ENCODE measurements at places on chromosomes 3 and 15.
A peak's percentile ranks its signal among the peaks of the same experiment; 100 is the strongest.

GRCh38 chr3:124883766-124884473 lies 3.2 kb downstream of the ITGB5 start:
- DNase-seq, result no peak

DNA sequence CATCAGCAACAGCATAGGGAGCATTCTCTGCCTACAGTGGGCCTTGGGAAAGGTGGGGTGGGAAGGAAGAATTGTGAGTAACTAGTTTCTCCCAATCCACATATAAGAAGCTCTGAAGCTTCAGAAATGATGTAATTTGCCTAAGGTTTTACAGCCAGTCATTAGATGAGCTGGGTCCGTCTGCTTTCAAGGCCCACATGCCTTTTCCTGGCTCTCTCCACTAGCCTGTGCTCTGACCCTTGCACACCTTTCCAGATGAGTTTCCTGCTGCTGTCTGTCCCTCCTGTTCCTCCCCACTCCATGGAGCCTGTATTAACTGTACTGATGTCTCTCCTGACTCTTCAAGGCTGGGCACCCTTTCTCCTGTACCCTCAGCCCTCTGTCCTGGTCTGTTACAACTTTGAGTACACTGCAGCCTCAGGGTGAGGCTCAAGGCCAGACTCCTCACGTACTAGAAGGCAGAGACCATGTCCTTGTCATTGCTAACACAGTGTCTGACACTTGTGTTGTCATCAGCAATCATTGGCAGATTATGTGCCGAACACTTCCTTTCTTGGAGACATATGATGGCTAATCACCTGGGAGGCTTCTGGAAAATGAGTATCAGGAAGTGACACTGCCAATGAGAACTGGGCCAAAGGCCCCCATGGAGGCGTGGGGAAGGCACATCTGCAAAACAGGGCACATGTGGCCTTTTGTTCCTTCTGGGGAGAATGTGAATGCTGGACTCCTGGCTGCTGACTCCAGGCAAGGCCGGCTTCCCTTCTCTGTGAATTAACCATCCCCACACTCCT lies 6.6 kb downstream of the TM6SF1 start:
- DNase-seq, result no peak

DNA sequence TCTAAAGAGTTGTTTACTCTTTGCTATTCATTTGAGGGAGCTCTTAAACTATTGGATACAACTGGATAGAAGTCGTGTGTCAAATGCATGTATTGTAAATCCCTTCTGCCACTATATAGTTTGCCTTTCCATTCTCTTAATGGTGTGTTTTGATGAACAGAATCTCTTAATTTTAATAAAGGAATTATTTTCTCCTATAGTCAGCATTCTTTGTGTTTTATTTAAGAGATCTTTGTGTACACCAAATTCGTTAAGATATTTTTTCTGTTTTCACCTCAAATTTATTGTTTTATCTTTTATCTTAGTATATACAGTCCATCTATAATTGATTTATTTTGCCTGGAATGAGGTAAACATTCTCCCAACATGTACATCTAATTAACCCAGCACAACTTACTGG lies 551.5 kb upstream of the AGTR1 start:
- no peak for DNase-seq

DNA sequence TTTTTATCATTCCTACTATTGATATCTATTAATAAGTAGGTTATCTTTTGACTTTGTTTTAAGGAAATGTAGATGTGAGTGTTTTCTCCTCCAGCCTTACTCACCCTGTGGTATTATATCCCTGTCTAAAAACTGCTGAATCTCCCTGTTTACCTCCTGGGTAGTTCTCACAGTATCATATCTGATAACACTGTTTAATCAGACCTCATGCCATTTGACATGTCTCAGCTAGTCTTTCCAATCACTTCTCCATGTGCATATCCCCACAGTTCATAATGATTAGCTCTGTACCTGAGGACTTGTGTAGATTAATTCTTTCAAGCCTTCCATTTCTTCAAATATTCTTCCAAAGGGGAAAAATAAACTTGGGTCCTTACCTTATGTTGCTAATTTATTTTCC lies 30.7 kb downstream of the DUOX2 start:
- no peak for DNase-seq

- no peak for DNase-seq
These were observed 72.3 kb upstream of the BOC start for GRCh38 chr3:113138839-113139743.

GRCh38 chr3:193874997-193875593 lies 260.9 kb upstream of the HES1 start:
- peak; percentile 22 for DNase-seq

DNA sequence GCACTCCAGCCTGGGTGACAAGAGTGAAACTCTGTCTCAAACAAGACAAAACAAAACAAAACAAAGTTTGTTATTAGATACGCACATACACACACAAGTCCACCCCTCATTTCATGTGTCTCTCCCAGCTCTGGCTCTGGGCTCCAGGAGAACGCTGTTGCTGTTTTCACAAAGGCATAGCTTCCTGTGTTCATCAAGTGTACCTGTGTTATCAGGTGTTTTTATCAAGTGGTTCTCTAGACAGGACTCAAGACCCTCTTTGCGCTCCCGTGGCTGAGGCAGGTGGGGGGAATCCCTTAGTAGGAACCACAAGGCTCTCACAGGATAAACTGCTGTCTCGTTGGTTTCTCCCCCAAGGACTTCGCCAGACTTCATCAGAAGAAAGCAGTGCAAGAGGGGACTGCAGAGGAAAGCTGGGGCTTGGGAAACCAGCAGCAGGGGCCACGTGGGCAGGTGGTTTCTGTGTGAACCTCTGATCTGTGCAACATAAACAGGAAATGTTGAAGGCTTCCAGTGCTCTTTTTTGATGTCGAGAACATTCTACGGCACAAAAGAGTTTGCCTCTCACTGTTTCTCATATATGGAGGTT lies 6.9 kb upstream of the PPP1R2 start:
- DNase-seq, result no peak

DNA sequence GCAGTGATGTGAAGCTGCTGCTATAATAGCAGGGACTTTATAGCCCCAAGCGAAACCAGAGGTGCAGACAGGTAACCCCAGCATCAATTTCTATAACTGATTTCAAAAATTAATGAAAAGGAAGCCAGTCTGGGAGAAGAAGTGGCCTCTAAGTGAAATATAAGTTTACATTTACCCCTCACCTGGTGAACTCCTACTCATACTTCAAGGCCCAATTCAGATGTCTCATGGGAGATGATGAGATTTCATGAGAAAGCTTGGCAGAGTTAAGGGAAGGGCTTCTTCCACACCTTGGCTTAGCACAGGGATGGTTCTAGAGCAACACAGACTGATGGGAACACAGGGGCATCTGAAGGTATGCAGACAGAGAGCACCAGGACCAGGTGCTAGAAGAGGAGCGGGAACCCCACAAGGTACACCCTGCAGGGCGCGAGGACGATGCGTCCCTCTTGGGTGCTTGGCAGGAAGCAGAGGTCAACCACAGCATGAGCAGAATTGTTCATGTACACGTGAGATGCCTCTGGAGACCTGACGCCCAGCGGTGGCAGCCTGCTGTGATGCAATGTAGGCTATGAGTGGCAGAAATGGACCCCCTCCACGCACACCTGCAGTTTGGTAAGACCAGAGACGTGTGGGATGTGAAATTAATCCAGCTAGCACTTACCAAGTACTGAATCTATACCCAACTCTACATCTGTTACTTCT lies 102.9 kb downstream of the SRGAP3 start:
- DNase-seq, result no peak

DNA sequence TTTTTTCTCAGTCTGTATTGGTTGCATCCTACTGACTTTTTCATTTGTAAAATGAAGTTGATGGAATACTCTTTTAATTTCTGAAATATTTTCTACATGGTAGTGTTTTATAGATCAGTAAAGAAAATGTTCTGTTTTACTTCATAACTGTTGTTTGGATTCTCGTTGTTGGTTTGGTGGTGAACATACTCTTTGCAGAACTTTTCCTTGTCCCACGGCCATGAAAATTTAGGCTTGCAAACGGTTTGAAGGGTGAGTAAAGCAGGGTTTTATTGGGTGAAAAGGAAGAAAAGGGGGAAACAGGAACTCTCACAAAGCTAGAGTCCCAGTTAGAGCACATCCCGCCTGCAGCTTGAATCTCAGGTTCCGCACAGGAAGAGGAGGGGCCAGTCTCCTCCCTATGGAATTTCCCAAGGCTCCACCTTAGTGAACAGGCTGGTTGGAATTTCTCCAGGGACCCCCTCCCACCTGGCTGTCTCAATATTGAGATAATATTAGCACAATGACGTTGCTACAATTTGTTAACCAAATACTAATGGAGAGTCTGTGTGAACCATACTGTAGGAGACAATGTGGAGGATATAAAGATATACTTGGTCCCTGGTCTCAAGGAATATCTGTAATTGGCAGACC lies 5.6 kb downstream of the PDCD6IP start:
- no peak for DNase-seq

DNA sequence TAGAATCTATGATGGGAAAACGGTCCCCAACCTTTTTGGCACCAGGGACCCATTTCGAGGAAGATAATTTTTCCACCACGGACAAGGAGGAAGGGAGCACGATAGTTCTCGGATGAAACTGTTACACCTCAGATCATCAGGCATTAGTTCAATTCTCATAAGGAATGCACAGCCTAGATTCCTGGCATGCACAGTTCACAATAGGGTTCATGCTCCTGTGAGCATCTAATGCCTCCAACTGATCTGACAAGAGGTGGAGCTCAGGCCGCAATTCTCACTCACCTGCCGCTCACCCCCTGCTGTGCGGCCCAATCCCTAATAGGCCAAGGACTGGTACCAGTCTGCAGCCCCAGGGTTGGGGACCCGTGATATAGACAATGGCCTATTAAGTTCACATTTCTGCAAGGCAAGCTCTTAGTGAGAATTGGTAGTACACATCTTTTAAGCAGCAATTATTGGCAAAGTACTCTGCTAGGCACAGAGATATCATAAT lies 26.5 kb downstream of the CD200R1 start:
- no peak for DNase-seq

DNA sequence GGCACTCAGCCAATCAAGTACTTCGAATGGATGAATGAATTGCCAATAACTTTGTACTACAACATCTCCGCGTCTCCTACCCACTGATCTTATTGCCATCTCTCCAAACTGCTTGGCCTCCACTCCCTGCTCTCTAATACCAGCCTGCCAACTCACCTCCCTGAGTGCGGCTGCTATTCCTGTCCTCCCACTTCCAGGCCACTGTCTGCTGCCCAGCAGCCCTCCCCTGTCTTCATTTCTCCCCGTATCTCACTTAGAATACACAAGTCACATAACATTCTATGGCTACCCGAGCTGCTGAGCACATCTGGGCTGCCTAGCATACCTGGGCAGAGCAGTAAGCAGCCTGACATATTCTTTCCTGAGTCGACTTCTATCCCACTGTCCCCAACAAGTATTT lies 149.9 kb upstream of the LRTM1 start:
- DNase-seq, result no peak

DNA sequence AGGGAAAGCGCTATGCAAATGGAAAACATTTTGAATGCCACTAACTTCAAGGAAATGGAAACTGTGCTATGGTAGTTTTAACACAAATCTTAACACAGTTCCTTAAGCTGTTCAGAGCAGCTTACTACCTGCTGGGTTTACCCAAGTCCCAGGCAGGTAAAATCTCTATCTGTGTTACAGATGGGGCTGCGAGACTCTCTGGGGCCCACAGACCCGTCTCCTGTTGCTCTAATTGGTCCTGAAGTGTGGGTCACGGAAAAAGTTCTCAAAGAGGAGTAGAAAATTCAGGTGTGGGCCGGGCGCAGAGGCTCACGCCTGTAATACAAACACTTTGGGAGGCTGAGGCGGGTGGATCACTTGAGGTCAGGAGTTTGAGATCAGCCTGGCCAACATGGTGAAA lies 16.9 kb upstream of the ZFYVE19 start:
- no peak for DNase-seq

DNA sequence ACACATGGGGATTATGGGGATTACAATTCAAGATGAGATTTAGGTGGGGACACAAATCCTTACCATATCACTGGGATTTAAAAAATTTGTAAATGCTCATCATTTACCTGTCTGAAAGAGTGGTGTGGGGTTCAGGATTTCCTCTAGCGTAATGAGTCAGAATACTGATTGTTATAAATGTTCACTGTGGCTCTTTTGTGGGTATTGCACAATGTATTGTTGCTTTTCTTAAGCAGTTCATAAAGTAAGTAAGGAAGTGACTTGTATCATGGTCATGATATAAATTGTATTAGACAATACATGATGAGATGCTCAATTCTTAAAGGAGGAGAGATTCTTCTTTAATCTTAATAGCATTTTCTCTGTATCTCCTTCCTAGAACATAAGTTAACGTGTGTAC lies 262.1 kb downstream of the CNTN4 start:
- DNase-seq, result no peak

DNA sequence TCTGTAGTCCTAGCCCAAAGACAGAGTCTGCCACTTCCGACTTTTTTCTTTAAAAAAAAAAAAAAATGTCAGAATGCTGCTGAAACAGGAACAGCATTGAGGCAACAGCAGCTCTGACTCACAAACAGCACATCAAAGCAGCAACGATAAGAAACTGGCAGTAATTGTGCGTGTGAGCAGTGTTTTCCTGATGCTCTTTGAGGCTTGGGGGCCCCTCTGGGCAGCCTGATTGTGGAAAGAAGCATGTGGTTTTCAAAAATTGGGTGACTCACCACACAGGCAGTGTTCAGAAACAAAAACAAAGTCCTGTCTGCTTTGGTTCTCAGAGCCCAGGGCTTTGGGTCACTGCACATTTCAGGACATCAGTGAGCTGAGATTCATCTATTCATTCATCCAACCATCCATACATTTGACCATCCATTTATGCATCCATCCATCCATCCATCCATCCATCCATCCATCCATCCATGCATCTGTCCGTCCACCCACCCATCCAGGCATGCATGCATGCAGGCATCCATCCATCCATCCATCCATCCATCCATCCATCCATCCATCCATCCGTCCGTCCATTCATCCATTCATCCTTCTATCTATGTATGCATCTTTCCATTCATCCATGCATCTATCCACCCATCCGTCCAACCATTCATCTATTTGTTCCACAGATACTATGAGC lies 308.4 kb downstream of the RPLP1 start:
- no peak for DNase-seq

GRCh38 chr15:80567721-80568157 lies 127.4 kb upstream of the ABHD17C start:
- no peak for DNase-seq

DNA sequence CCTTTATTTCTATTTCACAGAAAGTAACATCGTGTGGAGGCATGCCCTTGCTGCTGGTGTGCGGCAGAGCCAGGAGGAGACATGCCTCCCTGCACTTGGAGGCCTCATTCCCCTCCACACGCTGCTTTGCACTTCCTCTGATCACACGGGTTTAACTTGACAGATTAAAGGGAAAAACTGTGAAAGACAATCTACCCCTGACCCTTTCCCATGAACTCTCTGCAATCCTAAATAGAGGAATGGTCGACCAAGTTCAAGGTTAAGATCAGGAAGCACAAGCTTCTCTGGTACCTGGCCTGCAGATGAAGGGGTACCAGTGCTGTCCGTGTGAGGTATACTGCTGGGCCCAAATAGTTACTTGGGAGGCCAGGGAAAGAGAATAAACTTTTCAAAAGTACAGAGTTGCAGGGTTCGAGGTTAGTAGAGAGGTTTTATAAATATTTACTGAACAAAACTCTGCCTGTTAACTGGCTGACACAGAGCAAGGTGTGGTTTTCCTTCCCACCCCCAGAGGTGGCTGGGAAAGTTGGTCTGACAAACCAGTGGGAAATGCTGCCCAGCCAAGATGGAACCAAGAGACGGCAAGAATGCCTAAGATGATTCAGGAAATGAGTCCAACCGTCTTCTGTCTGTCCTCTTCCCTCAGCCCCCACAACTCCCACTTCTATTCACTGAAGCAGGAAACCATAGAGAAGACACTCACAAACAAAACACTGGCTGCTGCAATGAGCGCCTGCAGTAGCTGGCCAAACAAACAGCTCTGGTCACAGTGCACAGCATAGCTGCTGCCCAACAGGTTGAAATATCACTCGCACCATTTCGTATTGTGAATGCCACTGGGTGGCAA lies 79.6 kb downstream of the IGF2BP2 start:
- DNase-seq, result no peak

All from left forelimb (tissue), 1 donor.